T-helper 1 cell (primary cell): ENCODE measurements at places on chromosomes 3 and 15.

- DNase-seq = no peak
These were observed 26.2 kb upstream of the IL20RB start for GRCh38 chr3:136931606-136932005.

- DNase-seq = peak; percentile 32
These were observed 18.6 kb upstream of the TICRR start for GRCh38 chr15:89556413-89557262.

DNA sequence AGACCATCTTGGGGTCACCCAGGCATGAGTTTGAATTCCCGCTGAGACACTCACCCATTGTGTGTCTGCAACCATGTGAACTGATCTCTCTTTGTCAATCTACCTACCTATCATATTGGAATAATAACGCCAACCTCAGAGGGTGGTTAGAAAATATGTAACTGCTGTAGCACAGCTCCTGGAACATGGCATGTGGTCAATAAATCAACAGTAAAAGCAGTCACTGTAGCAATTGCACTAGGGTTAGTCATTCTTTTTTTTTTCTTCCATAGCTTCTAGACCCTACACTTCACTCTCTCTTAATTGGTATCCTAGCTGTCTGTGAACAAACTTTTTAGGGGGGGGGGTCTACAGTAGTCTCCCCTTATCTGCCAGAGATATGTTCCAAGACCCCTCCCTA lies 64.2 kb upstream of the SLCO2A1 start:
- no peak for DNase-seq

DNA sequence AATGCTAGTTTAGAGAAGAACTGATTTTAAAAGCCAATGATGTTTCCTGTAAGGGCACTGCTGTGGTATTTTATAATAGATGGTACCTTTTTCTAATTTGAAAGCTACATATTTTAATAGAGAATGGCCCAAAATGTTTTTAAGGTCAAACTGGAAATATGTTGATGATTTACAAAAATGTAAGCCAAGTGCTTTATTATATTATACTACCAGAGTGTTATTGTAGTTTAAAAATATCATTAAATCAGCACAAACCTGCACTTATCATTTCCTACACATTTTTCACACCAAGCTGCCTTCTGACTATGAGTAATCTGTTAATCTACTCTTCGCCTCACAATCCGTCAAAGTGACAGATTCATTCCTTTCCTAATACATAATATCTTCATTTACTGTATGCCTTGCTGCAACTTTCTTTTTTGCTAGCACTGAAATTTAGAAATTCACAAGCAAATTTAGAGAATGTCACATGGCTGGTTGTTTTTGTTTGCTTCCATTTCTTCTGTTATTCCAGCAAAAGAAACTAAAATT lies 126.4 kb upstream of the FAM3D start:
- no peak for DNase-seq

- no peak for DNase-seq
These were observed 1.9 kb downstream of the TKT start for GRCh38 chr3:53253707-53254508.

DNA sequence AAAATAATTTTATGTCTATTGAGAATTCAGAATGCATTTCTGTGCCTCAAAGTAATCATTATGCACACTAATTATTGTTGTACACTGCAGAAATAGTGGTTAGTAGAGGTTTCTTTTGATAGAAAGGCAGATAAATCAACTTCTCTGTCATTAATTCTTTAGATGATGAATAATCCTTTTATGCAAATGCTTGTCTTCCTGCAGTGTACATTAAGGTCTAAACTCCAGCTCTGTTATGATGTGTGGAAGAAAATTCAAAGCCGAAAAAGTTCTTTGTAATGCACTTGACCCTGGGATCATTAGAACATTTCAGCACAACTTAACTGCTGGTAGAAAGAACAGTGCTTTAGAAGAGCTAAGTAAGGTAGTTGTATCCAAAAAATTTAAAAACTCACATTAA lies 353.0 kb downstream of the NLGN1 start:
- no peak for DNase-seq

DNA sequence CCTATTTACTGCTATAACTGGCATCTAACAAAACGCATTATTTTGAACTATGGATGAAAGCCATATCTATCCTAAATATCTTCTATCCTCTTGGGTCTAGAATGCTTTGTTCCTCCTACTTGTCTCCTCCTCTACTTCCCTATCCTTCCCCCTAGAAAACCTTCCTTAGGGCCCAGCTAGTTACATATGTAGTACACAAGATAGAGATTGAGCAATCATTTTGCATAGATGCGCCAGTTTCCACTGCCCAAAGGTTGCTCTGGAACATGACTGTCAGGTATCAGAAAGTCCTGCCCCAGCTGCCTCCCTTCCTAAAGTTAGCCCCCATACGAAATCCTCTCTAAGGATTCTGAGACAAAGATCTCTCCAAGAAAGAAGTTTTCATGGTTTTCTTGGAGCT lies 55.1 kb downstream of the GPR160 start:
- DNase-seq = no peak

DNA sequence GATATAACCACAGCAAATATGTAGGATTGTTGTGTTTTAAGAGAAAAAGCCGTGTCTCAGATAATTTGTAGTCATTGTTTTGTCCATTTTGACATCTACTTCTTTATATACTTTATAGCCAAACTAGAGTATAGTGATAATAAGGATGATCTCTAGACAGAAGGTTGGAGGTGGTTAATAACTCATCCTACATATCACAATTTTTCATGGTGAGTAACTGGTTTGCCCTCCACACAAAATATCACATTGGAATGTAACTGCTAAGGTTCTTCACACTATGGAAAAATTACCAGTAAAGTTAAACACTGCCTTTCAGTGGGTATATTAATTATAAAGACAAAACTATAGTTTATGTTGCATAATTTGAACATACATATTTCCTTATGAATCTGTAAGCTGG lies 380.7 kb downstream of the LPP start:
- DNase-seq = no peak

DNA sequence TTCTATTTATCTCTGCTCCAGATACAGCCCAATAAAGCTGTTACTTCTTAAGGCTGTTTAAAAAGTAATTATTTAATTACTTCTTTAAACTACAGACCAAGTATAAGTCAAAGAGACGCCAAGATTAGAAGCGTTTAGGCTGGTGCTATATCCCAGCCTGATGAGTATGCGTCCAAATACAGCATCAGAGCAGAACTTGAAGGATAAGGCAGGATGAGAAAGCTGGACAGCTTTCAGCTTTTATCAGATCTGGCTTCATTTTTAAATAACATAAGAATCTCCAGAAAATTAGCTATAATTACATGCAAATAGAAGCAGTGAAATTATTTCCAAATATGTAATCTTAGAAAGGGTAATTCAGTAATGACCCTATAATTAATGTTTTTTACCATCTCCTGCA lies 110.3 kb upstream of the MYO5C start:
- DNase-seq = no peak

DNA sequence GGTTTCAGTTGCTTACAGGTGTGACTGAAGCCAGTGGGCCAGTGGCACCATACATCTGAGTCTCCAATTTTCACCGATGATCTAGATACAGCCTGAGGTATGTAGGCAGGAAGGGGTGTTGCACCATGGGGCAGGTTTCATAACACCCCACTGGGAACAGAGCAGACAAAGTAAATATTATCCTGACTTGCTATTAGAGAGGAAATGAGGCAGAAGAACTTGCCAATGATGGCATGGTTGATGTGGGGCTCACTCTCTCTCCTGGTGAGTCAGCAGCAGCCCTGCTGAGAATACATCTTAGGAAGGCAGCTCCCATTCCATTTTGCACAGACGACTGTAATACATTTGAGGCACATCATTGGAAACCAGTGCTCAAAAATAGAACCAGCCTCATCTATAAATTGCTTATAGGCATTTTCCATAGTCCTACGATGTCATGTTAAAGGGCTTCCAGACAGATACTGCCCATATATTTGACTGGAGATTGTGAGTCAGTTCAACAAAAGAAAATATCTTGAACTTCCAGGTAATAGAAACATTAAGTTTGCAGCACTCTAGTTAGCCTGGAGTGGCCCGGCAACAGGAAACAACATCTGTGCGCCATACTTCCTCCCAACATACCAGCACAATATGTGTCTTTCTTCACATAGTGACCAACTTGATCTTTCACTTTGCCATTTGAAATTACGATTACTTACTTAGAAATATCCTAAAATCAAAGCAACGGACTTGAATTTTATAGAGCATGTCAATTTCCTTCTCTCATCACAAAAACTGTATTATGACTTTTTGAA lies 175.5 kb downstream of the NECTIN3 start:
- DNase-seq = no peak

- DNase-seq = no peak
These were observed 14.0 kb downstream of the SLC6A20 start for GRCh38 chr3:45782381-45782780.

DNA sequence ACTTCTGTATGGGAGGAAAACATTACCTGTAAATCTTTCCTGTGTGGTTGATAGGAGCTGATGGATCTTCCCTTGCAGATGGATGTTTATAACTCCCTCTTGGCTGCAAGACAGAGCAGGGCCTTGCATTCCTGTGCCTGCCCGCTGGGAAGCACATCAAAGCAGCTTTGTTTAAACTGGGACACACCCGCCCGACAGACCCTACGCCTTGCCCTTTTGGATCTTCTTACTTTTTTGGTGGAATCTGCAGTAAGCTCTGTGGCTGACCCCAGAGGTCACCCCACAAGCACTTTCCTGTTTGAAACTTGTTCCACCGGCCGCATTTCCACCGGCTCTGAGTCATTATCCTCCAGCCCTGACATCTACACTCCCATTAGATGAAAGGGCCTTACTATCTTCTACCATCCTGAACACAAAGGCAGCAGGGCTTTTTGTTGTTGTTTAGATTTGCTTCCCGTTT lies 244.1 kb upstream of the STT3B start:
- DNase-seq = no peak

DNA sequence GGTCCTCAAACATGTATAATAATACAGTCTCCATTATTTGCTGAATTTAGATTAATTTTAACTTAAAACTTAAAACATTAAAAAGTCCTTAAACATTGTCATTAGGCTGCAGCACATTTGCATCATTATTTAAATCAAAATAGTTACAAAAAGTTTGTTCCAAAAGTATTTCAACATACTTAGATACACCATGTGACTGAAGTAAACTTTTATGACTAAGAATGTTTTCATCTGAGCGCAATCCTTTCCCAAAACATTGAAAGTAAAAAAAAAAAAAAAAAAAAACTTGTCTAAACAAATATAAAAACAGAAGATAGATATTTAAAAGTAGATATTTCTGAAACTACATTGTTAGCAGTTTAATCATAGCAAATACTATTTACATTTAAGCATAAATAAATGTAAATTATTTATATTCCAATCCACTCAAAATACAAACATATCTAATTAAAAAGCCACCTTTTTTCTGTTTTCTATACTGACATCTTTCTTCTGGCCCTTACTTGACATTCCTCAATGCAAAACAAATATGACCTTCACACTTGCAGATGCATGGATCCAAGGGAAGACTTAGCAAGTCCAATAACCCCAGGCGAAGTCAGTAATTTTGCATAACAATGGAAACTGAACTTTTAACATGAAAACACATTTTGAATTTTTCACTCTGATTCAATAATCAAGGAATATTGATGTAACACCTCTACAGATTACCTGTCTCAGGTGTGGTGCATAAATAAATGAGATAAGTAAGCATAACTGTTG lies 10.3 kb downstream of the FAM227B start:
- DNase-seq = no peak

- no peak for DNase-seq
These were observed 282.0 kb upstream of the VEPH1 start for GRCh38 chr3:157785102-157785826.

DNA sequence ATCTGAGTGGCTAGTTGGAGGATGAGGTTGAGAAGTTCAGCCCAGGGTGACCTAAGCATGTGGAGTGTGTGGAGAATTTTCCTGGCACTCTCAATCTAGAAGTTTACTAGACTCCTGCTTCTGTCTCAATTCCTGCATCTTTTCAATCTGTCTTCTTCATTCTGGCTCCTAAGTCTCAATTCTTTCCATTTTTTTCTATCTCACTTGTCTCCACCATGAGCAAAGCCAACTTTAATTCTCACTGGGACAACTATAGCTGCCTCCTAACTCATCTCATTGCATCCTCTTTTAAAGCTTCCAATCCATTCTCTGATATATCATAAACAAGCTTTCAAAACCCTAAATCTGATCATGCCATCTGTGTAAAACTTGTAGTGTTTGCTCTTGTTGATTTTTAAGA lies 569.3 kb downstream of the NAALADL2 start:
- no peak for DNase-seq

GRCh38 chr3:133880287-133880686 lies 15.4 kb downstream of the RAB6B start:
- no peak for DNase-seq

- DNase-seq = peak; percentile 28
These were observed 665 bp downstream of the PIGB start for GRCh38 chr15:55319537-55320237.

DNA sequence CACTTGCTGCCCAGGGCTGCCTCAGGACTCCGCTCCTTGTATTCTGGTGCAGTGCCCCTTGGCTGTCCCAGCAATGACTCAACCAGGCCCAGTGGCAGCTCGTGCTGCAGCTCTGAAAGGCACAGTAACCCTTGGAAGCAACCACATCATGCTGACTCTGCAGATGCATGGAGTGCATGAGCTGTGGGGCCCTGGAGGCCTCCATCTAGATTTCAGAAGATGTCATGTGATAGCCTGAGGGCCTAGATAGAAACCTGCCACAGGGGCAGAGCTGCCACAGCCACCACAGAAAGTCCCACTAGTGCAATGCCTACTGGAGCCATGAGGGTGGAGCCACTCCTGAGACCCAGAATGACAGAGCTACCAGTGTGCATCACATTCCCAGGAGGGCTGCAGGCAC lies 117.1 kb upstream of the SMAD3 start:
- DNase-seq = no peak

DNA sequence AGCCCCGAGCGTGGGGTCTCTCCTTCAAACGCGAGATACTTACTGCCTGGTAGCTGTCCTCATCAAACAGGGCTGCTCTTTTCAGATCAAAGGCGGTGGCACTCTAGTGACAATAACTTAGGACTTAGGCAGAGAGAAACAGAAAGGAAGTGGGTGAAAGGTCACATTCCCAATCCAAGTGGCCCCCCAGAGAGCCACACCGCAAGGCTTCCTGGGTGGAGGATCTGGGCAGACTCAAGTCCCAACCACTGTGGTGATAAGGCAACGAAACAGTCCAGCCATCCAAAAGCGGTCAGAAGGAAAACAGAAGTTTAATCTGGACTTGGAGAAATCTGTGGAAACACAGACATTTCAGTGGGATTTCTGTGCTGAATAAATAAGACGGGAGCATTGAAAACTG lies 227.2 kb downstream of the ADAMTS17 start:
- DNase-seq = no peak

DNA sequence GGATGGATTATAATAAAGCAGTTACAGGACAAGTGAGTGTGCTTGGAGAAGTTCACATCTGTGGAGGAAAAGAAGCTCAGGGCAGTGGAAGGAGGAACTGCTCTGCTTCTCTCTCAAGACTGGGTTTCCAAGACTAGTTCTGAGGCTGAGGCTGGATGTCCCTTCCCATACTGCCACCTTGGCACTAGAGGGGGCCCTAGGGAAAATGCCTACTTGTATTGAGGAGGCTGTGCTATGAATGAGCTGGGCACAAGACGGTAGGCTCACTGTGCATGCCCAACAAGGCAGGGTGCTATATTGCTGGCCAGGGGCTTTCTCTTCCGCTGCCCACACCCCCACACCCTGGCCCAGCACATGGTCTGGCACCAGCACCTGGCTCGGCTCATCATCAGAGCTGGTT lies 65.2 kb downstream of the SLCO2A1 start:
- no peak for DNase-seq

- peak; percentile 54 for DNase-seq
These were observed at the start of gene HCLS1 for GRCh38 chr3:121660356-121661171. Gene HCLS1 (minus strand): TSS chr3:121660903. CDS start chr3:121658347, 2,556 bp downstream.

GRCh38 chr15:90099072-90099867 lies 3.0 kb downstream of the IDH2 start:
- DNase-seq = no peak
